ENCODE measurements at places on chromosomes 1 and 21. TPM values are rescaled to one million over a fixed set of nuclear protein-coding genes. Genes with fewer than 3 reads are reported as not detected.

The OLFML2B gene
- 52.4 TPM for total RNA-seq

The VANGL2 gene
- 15.2 TPM for total RNA-seq

The NT5C1A gene
- total RNA-seq: 2.8 TPM

The FYB2 gene
- total RNA-seq: 11.4 TPM

The SLC25A34 gene
- 3.4 TPM for total RNA-seq

The EPHA2 gene
- total RNA-seq: 84.2 TPM

The TMPRSS15 gene
- not detected for total RNA-seq

The DCST1 gene
- total RNA-seq: not detected

The TDRD5 gene
- 0.99 TPM for total RNA-seq

The WNT2B gene
- total RNA-seq: 50.8 TPM

The AMY1C gene
- not detected for total RNA-seq

The EFNA1 gene
- 26.9 TPM for total RNA-seq

The RPTN gene
- total RNA-seq: not detected

The HSD3B1 gene
- total RNA-seq: not detected

The S100A13 gene
- total RNA-seq: 13.2 TPM

The SLC30A2 gene
- not detected for total RNA-seq

The SPRR2E gene
- total RNA-seq: not detected

The SYCP1 gene
- total RNA-seq: 0.11 TPM

The MT1HL1 gene
- not detected for total RNA-seq

The OPRD1 gene
- total RNA-seq: 5.2 TPM

The C1orf210 gene
- total RNA-seq: 0.44 TPM

The ATP1A4 gene
- 0.60 TPM for total RNA-seq

All from camera-type eye (tissue), 1 donor.